Stimulated activated CD8-positive, alpha-beta memory T cell treated with anti-CD3 and anti-CD28 coated beads, Interleukin-15, amount 100 ng/mL, for 1 hour (primary cell): ENCODE measurements at places on chromosomes 6 and 20.

DNA sequence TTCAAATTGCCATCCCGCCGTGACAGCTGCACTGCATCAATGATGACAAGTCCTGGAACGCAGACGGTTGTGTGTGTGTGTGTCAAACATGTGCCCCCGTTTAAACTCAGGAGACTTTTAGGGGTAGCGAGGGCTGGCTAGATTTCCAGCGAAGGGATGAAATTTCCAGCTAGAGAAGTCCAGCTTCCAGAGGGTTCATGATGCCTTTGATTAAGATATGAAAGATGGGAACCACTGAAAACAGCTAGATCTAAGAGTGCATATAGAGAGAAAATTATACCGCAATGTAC, 644 bp downstream of the KIZ start:
- DNase-seq: no peak

GRCh38 chr6:143368426-143368825, 82.1 kb downstream of the ADAT2 start:
- DNase-seq: no peak

- no peak for DNase-seq
Measured at GRCh38 chr20:19288636-19289035, 76.2 kb downstream of the SLC24A3 start.

DNA sequence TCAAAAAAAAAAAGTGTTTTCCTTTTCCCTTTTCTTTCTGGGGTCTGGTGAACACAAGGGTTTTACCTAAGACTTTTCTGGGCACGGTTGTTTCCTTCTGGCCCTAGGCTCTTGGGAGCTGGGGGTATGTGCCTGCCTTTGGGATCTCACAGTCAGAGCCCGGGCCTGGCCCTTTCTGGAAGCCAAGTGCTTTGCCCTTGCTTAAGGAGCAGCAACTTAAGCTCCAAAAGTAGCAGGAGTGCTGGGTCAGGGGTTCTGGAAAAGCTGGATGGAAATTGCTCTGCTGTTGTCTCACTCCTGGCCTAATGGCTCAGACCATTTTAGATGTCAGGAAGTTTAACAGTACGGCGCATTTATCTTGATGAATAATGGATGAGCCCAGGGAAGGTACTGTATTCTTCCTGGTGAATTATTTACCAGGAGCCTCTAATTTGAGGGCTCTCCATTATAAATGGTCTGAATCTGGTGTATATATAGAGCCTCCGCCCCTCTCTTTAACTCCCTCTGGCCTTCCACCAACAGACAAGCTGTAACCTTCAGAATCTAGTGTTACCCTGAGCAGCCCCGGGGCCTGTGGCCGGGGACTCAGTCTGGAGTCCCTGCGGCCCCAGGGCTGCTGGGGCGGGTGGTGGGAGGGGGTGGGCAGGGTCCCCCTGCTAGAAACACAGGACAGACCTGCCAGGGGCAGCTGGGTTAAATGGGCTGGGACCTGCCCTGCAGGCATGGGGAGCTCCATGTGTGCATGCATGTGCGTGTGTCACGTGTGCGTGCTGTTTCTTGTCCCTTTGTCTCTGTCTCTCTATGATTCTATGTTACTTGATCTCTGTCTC, 37.5 kb downstream of the PTK7 start:
- DNase-seq: no peak

- no peak for DNase-seq
Measured at GRCh38 chr20:4512891-4513550, 208.7 kb upstream of the PRND start.

GRCh38 chr20:7499201-7499600, 441.1 kb downstream of the HAO1 start:
- DNase-seq: no peak

GRCh38 chr6:43645613-43645964, 753 bp downstream of the RSPH9 start:
- DNase-seq: no peak

- no peak for DNase-seq
Measured at GRCh38 chr6:111724505-111724904, 118.8 kb upstream of the TRAF3IP2 start.

DNA sequence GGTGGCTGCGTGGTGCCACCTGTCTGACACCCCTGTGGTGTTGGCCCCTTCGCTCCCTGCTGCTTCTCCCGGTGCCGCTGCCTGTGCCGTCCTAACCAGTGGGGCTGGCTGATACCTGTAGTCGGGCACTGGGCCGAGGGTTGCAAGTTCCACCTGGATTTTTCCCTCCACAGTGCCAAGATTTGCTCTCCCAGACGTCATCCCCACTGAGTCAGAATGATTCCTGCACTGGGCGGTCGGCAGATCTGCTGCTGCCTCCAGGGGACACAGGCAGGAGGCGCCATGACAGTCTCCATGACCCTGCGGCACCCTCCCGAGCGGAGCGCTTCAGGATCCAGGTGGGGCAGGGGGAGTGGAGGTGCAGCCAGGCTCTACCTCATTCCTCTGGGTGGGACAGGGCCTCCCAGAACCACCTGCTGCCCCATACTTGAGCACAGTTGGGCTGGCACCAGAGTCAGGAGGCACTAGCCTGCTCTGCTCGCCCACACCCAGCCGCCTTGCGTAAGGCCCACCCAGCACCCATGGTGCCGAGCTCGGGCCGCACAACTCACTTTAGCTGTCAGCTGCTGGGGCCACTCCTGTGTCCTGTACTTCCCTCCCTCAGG, 60.2 kb downstream of the TCP11 start:
- DNase-seq: no peak
